A549 treated with Mapracorat at 1 μM for 4 hours (cell line): ENCODE measurements at places on chromosomes 12 and 14. TPM values are rescaled to one million over a fixed set of nuclear protein-coding genes. Genes with fewer than 3 reads are reported as not detected.

Gene NRIP2
- total RNA-seq, result 0.06 TPM in 1 of 5 replicates, not detected in the others

Gene OTUB2
- 2.5 to 3.6 TPM (median 3.0 TPM) in 5 replicates for total RNA-seq

Gene MYF6
- not detected in 5 replicates for total RNA-seq

Gene LRR1
- 43.8 to 52.9 TPM (median 49.2 TPM) in 5 replicates for total RNA-seq

Gene NANOG
- not detected in 5 replicates for total RNA-seq

Gene GPX2
- total RNA-seq, result 187 to 289 TPM (median 202 TPM) in 5 replicates

Gene CCDC177
- total RNA-seq, result 0.06 to 0.07 TPM in 2 of 5 replicates, not detected in the others

Gene ESR2
- 0.05 to 0.20 TPM (median 0.06 TPM) in 5 replicates for total RNA-seq

Gene GPRC5D
- not detected in 5 replicates for total RNA-seq

Gene SIRT4
- total RNA-seq, result 0.59 to 0.92 TPM (median 0.64 TPM) in 5 replicates

Gene FSCB
- total RNA-seq, result not detected in 5 replicates

Gene SYT10
- not detected in 5 replicates for total RNA-seq

Gene PYGL
- total RNA-seq, result 116 to 164 TPM (median 151 TPM) in 5 replicates

Gene CCDC38
- total RNA-seq, result 0.07 to 0.11 TPM (median 0.09 TPM) in 5 replicates

Gene NEDD8
- 450 to 490 TPM (median 458 TPM) in 5 replicates for total RNA-seq

Gene CLEC4C
- not detected in 5 replicates for total RNA-seq

Gene KRT85
- total RNA-seq, result 0.06 to 0.08 TPM (median 0.07 TPM) in 4 of 5 replicates, not detected in the other

Gene IAPP
- not detected in 5 replicates for total RNA-seq

Gene PIWIL1
- not detected in 5 replicates for total RNA-seq

Gene PWP1
- total RNA-seq, result 86.1 to 105 TPM (median 92.9 TPM) in 5 replicates

Gene RFX4
- total RNA-seq, result not detected in 5 replicates

Gene FOXA1
- 5.7 to 9.3 TPM (median 7.6 TPM) in 5 replicates for total RNA-seq
